ENCODE measurements at places on chromosomes 12 and 14. TPM values are rescaled to one million over a fixed set of nuclear protein-coding genes. Genes with fewer than 3 reads are reported as not detected.

DNA sequence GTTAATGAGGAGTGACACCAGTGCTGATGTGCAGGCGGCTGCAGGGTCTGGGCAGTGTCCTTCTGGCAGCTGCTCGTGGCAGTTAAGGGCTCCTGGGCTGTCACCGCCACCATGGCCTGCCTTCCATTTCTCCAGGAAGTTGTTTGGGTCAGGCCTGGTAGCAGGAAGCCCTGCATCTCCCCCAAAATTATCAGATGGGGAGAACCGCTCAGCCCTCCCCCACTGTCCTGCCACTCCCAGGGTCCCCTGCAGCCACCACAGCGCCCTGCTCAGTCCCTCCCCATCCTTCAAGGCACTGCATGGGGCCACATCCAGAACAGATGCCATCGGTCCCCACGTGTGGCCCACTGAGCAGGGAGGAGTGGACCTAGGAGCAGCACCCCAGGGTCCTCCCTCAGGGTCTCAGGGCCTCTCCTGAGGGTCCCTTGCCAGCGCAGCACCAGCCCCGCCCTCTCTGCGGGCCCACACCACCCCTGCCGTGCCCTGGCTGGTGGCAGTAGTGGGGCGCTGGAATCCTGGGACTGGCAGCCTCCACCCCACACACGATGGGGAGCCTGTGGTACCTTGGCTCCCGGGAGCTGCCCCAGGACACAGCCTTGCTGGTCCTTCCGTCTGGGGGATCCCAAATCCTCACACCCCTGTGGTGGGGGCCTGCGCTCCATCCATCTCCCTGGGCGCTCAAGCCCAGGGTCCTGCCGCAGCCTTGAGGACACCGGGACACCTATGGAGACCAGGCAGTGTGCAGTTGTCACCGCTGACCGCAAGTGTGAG is 10.3 kb upstream of the AMN start:
- DNase-seq, result no peak
- H3K36me3 ChIP-seq, result no peaks in the 10 kb centered on the region
- H3K27me3 ChIP-seq, result no peaks in the 10 kb centered on the region
- H3K27ac ChIP-seq, result no peak overlapping the region
- no peak overlapping the region for H3K4me3 ChIP-seq

- no peak overlapping the region for H3K4me3 ChIP-seq
- no peaks in the 10 kb centered on the region for H3K4me1 ChIP-seq
- no peaks in the 10 kb centered on the region for H3K27me3 ChIP-seq
- peaks cover 3% of the 10 kb centered on the region for H3K36me3 ChIP-seq
These were observed 53.4 kb downstream of the PLBD1 start for GRCh38 chr12:14514154-14514842.

XPOT gene
- 12.0 TPM for polyA plus RNA-seq

INHBC gene
- polyA plus RNA-seq, result not detected

GRCh38 chr14:91405241-91405721 is 12.3 kb downstream of the CCDC88C start:
- no peaks in the 10 kb centered on the region for H3K27me3 ChIP-seq
- no peak overlapping the region for H3K4me3 ChIP-seq
- DNase-seq, result no peak

AKAP3 gene
- 2.3 TPM for polyA plus RNA-seq

GRCh38 chr12:71958056-71958455 is 19.4 kb downstream of the TPH2 start:
- no peaks in the 10 kb centered on the region for H3K4me1 ChIP-seq
- no peak overlapping the region for H3K4me3 ChIP-seq
- no peak overlapping the region for H3K27ac ChIP-seq
- no peak for DNase-seq
- H3K36me3 ChIP-seq, result no peaks in the 10 kb centered on the region

SLC17A8 gene
- polyA plus RNA-seq, result 0.09 TPM

HVCN1 gene
- 4.7 TPM for polyA plus RNA-seq

- no peaks in the 10 kb centered on the region for H3K36me3 ChIP-seq
- no peaks in the 10 kb centered on the region for H3K27me3 ChIP-seq
- no peak overlapping the region for H3K27ac ChIP-seq
These were observed 1218.7 kb downstream of the VRK1 start for GRCh38 chr14:98015921-98016320.

KCNH5 gene
- polyA plus RNA-seq, result not detected

- H3K27ac ChIP-seq, result no peak overlapping the region
- no peak overlapping the region for H3K4me3 ChIP-seq
- no peaks in the 10 kb centered on the region for H3K27me3 ChIP-seq
- H3K36me3 ChIP-seq, result no peaks in the 10 kb centered on the region
- H3K4me1 ChIP-seq, result peaks cover 6% of the 10 kb centered on the region
These were observed 16.1 kb upstream of the WSCD2 start for GRCh38 chr12:108112832-108113556.

- H3K27me3 ChIP-seq, result no peaks in the 10 kb centered on the region
- DNase-seq, result no peak
- H3K36me3 ChIP-seq, result no peaks in the 10 kb centered on the region
- H3K4me1 ChIP-seq, result peaks cover 12% of the 10 kb centered on the region
- H3K4me3 ChIP-seq, result no peak overlapping the region
These were observed 42.9 kb downstream of the ELK3 start for GRCh38 chr12:96237035-96237434.
